Tongue (tissue), 3 donors: ENCODE measurements at places on chromosomes 4 and X.

DNA sequence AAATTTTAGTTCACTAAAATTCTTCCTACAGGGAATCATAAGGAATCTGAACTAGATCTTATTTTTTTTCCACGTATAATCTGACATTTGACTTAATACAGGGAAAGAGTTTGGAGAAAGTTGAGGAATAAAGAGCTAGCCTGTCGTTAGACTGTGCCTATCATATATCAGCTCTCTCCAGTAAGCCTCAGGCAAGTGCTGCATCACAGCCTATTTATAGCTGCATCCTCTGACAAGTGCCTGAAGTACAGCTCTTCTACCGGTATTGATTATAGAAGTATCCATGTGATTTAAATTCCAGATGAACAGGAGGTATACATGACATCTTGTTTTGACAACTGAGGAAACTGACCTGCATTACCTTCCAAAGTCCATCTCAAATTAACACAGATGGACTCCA lies 248.9 kb downstream of the TLL1 start:
- peak; percentile 51 for DNase-seq

GRCh38 chr4:165308166-165308565 lies 19.3 kb upstream of the MSMO1 start:
- DNase-seq: no peak

DNA sequence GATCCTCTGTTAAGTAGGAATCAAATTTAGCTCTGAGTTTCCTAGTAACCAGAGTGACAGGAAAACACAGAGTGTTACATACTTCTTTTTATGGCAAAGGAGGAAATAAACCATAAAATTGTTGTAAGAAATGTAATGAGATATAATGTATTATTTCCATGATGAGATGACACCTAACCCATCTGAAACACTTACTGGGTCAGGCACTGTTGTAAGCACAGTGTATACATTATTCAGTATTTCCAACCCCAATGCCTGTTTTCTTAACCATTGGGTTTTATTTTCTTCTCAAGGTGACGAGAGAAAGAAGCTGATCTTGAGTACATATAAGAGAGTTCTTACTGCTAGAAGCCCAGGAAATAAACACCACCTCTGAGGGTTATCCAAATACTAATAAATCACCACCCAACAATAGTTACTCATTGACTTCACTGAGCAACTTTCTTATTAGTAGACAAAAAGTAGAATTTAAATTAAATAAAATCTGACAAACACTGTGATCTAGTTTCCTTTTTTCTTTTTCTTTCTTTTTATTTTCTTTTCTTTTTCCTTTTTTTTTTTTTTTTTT lies 4.2 kb upstream of the ENAM start:
- DNase-seq: no peak

- DNase-seq: peak; percentile 33
Observed at GRCh38 chr4:153789741-153790499, 1.0 kb upstream of the SFRP2 start.

DNA sequence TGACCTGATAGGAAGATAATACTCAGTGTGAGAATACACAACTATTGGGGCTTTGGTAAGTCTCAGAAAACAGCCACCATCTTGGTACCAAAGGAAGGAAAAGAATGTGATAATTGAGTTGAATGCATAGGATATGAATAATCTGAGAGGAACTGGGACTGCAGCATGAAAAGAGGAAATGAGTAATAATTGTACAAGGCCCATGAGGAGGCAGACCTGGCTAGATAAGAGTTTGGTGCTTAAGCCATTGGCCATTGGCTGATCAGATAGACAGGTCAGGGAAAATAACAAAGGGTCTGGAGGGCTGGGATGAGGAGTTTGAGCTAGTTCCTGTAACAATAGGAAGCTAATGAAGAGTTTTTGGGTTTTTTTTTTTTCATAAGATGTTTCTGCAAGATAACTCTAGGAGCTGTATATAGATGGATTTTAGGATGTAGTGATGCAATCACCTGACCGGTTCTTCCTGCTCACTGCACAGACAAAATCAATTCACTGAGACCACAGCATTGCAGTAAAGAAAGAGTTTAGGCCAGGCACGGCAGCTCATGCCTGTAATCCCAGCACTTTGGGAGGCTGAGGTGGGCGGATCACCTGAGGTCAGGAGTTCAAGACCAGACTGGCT lies 5.3 kb upstream of the TRMT2B start:
- DNase-seq: no peak

- no peak for DNase-seq
Observed at GRCh38 chrX:20056704-20057103, 60.0 kb downstream of the MAP7D2 start.

DNA sequence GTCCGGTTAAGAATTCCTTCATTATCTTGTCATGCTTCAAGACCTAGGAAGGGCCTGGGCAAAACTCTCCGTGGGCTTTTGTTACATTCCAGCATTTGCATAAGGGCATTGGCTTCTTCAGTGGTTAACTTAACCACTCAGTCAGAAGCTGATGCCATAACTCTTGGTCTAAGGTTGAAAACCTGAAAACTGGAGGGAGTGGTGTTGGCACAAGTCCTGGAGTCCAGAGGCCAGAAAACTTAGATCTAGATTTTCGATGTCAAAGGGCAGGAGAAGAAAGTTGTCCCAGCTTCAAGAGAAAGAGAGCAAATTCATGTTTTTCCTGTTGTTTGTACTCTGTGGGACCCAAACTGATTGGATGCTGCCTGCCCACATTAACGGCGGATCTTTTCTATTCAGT lies 86.6 kb upstream of the GC start:
- no peak for DNase-seq

- DNase-seq: peak; percentile 61
Observed at GRCh38 chr4:114729068-114729738, 130.6 kb downstream of the UGT8 start.

DNA sequence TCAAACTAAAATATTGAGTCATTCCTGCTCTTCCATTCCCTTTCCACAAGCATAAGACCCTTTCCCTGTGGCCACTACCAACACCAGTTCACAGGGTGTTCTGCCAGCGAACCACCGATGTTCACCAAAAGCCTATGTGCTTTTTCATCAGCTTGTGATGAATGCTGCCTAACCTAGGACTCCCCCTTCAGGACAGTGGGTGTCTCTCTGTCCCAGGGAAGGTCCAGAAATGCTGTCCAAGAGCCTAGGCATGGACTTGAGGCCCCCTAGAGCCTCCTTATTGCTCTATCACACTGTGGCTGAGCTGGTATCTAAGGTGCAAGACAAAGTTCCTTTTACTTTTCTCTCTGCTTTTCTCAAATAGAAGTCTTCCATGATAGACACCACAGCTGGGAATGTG lies 1015.6 kb downstream of the PCDH19 start:
- no peak for DNase-seq

DNA sequence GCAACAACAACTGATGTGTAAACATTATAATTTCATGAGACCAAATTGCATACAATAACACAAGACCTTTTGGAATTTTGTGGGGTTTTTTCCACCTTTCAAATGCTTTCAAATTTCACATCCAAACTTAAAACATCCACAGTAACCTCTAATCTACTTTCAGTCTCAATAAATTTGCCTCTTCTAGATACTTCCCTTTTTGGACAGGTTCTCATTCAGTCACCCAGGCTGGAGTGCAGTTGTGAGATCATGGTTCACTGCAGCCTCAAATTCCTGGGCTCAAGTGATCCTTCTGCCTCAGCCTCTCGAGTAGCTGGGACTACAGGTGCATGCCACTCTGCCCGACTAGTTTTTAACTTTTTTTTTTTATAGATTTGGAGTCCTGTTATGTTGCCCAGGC lies 556.6 kb downstream of the NLGN4X start:
- no peak for DNase-seq

GRCh38 chr4:95018785-95019184 lies 261.0 kb downstream of the BMPR1B start:
- no peak for DNase-seq

GRCh38 chrX:86047174-86047935 lies at the start of gene CHM:
TSS of gene CHM (minus strand) at chrX:86047558. CDS start at chrX:86047532, 26 bp downstream.
- DNase-seq: peak; percentile 93

- peak; percentile 64 for DNase-seq
Observed at GRCh38 chr4:145278341-145279121, 98.1 kb upstream of the OTUD4 start.

GRCh38 chrX:148933881-148934280 lies 433.5 kb downstream of the AFF2 start:
- no peak for DNase-seq

DNA sequence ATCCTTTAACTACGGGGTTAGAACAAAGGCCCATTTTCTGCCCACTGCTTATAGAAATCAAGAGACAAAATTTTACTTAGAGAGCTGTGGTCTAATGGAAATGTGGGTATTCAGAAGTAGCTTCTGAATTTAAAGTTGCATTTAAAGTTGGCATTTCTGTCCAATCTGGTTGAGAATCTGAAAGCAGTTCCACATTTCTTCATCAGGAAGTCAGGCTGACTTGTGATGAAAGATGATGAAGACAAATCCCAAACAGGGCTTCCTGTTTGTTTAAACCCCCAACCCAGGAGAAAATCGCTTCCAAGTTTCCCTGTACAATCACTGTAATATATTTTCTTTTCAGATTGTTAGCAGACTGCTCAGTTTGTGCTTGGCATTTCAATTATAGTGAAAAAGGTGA lies 345.3 kb downstream of the SPRY1 start:
- DNase-seq: no peak

DNA sequence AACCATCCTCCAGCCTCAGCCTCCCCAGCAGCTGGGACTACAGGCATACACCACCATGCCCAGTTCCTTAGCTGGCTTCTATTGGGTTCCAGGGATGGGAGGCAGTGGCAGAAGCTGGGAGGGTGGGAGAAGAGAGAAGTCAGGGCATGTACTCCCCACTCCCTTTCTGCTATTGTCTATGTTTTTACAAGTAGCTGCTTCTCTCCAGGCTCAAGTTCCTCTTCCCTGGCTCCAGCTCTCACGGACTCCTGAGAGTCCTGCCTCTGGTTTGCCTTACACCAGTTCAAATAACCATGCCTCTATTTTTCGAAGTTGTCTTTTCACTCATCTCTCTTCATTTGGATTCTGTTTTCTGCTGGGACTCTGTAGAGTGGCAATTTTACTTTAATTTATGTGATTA lies 2.9 kb downstream of the TBC1D9 start:
- DNase-seq: no peak

GRCh38 chr4:146211440-146211839 lies 2.9 kb upstream of the REELD1 start:
- no peak for DNase-seq

DNA sequence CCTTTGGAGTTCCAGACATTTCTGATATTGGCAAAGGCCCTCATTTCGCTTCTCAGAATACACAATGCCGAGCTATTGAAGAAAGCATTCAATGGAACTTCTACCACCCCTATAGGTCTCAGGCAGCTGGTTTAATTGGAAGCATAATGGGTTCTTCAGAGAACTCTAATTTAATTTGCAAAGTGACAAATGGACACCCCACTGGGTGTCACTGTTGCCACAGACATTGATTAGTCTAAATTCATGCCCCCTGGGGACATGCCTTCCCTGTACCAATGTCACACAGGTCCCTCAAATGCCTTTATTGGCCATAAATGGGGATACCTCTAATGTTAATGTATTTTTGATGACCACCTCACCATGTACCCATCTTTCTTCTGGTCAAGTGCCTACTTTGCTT lies 22.9 kb upstream of the TMEM255A start:
- DNase-seq: no peak

DNA sequence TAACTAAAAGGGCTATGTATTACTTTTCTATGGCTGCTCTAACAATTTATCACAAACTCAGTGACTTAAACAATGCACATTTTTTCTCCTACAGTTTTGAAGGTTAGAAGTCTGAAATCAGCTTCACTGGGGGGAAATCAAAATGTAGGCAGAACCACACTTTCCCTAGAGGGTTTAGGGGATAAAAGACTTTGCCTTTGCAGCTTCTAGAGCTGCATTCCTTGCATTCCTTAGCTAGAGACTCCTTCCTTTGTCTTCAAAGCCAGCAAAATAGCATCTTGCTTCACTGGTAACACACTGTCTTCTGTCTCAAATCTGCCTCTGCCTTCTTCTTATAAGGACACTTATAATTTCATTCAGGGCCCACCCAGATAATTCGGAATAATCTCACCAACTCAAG lies 152.4 kb upstream of the SPIN4 start:
- peak; percentile 3 for DNase-seq
